ENCODE measurements at places on chromosomes 1 and 21.

DNA sequence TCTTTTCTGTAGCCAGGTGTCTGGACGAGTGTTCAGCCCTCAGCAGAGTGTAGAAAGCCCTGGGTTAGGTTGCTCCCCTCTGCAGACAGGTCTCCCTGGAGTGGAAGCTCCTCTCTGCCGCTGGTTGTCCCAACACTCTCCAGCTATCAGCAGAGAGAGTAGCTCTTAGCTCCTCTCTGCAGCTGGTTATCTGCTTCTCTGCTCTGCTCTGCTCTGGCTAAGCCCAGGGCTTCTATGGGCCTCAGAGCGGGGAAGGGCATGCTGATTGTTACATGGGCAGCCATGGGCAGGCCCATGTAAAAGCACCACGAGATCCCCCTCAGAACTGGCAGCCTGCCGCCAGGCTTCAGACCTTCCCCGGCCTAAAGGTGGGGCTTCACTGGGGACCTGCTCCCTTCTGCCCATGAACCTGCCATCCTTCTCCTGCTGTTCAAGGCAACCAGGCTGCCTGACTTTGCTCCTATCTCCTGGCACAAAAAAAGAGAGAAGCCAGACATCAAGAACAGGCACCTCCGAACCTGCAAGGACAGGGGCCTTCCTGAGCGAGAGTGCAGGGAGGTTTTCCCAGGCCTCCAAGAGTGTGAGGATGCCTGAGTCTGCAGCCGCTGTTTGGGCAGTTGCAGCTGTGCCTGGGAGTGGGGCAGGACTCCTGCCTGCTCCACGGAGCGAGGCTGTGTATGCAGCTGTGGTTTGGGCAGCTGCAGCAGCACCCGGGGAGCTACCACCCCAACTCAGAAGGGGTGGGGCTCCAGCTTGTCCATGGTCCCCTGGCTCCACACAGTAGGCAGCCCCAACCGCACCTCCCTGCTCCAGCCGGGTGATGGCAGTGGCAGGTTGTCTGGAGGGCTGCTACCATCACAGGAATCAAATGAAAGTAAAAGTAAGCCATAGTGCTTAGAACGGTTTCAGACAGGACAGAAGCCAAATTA is 973.7 kb downstream of the LTN1 start:
- DNase-seq = no peak

DNA sequence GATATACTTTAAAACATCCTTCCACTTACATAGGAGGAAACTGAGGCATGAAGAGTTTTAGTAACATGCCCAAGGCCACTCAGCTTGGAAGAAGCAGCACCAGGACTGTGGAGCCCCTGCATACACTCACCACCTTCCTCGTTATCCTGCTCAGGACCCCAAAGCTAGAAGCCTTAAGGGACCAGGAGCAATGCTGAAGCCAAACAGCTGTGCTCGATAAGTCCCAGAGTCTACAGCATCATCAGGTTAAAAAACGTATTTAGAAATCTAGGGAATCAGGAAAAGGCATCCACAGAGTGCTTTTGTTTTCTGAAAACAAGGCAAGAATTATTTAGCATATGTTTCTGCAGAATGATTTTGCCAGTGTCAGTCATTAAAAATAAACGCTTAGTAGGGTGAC is 301.7 kb upstream of the ESRRG start:
- DNase-seq = no peak

GRCh38 chr21:42262831-42263231 is 43.9 kb downstream of the ABCG1 start:
- peak; percentile 70 for DNase-seq

GRCh38 chr1:111768023-111768422 is 12.3 kb downstream of the DDX20 start:
- no peak for DNase-seq

DNA sequence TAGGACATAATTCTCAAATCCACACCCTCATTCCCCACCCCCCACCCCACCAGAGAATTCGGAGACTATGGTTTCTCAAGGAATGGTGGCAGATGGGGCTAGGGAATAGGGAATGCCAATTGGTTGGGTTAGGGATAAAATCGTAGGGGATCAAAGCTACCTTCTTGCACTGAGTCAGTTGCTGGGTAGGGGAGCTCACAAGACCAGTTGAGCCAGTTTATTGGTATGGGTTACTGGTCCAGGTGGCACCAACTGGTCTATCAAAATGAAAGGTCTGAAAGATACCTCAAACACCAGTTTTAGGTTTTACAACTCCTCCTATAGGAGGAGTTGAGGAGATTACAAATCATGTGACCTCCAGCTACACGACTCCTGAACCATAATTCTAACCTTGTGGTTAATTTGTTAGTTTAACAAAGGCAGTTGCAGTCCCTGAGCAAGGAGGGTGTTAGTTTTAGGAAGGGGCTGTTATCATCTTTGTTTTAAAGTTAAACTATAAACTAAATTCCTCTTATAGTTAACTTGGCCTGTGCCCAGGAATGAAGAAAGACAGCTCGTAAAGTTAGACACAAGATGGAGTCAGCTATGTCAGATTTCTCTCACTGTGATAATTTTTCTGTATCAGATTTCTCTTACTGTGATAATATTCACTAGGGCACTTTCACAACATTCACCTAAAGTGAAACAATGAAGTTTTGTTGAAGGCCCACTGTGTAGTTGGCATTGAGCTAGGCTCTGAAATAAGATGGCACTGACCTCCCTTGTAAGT is 2.5 kb downstream of the SHISAL2A start:
- no peak for DNase-seq

DNA sequence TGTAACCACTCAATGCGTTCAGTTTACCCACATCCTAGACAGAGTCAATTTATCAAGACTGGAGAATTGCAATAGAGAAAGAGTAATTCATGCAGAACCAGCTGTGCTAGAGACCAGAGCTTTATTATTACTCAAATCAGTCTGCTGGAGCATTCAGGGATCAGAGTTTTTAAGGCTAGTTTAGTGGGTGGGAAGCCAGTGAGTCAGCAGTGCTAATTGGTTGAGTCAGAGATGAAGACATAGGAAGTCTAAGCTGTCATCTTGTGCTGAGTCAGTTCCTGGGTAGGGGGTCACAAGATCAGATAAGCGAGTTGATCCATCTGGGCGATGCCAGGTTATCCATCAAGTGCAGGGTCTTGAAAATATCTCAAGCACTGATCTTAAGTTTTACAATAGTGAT is 499.6 kb downstream of the MRPL39 start:
- no peak for DNase-seq

- DNase-seq = no peak
These were observed 1.7 kb upstream of the DUSP10 start for GRCh38 chr1:221743416-221744208.

GRCh38 chr1:7912743-7913557 is 27.7 kb downstream of the TNFRSF9 start:
- no peak for DNase-seq

DNA sequence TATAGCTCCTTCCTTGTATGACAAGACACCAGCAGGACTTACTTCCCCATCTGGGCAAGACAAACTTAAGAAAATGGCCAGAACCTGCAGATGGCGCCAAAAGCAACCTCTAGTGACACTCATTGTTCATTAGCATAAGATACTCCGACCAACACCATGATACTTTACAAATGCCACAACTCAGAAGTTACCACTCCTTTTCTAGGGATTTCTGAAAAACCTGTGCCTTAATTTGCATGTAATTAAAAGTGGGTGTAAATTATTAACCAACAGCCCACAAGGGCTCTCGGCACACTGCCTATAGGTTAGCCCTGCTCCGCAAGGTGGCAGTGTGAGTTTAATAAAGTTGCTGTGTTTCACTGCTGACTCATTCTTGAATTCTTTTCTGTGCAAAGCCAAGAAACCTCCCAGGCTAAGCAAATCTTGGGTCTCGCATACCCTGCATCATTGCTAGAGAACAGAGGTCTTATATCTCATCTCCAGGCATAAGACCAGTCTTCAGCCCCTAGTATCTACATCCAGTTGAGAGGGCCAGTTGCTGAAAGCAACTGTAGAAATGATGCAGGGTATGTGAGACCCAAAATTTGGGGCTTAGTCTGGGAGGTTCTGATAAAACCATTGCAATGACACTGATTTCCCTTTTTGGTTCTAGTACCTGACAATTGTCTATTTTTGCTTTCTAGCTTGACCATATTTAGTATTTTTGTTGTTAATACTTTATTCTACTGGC is 86.4 kb downstream of the FAF1 start:
- DNase-seq = peak; percentile 41

DNA sequence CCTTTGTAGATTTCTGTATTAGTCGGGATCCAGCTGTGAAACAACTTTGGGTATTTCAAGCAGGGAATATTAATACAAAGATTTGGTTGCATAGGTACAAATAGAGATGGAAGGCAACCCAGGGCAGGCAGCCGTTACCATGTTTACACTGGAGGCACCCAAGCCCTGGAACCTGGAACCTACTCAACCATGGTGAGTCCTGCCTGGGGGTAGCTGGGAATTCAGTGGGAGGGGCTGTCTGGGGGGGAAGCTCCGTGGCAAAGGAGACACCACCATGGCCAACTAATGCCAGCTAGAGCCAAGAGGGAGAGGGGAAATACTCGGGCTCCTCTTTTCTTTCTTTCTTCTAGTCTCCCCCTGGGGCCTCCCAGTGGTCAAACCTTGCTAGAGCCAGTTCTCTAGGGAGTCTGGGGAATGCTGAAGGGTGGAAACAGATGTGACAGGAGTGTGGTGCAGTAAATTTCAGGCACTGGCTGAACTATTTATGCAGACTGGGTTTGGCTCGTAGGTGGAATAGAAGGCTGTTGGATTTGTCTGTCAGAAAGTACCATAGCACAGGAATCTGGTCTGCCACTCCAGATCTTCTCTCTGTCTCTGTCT is 91.9 kb upstream of the CACNA1E start:
- no peak for DNase-seq

- DNase-seq = no peak
These were observed 2.7 kb downstream of the HUNK start for GRCh38 chr21:31875496-31876015.

DNA sequence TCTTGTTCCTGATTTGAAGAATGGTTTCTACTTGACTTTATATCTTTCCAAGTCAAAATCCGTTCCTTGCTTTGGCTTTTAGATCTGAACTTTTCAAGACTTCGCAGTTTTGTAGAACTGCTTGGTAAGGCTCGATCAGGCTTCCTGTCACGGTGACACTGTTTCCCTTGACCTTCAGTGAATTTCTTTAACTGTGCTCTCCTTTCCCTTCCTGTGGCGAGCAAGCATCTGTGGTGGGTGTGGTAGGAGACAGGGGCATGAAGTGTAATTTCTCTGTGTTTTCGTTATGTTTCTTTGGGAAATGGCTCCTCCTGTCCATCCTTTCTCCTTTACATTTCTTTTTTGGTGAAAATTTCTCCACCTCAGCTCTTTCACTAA is 10.4 kb downstream of the STYXL2 start:
- DNase-seq = no peak

- DNase-seq = no peak
These were observed 175.4 kb downstream of the HS2ST1 start for GRCh38 chr1:87089823-87090222.

DNA sequence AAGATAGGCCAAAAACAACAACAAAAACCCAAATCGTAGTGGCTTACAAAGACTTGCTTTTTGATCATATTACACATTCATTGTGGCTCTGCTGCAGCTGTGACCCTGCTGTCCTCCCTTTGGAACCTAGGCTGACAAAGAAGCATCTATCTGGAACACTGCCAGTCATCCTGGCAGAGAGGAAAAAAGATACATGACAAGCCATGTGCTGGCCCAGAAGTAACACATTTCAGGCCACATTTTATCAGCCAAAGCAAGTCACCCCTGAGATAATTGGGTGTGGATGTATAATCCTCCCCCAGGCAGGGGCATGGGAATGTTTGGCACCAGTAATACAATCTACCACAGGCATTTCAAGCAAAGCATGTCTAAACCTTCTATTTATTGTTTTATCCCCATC is 37.2 kb upstream of the AGO1 start:
- no peak for DNase-seq

DNA sequence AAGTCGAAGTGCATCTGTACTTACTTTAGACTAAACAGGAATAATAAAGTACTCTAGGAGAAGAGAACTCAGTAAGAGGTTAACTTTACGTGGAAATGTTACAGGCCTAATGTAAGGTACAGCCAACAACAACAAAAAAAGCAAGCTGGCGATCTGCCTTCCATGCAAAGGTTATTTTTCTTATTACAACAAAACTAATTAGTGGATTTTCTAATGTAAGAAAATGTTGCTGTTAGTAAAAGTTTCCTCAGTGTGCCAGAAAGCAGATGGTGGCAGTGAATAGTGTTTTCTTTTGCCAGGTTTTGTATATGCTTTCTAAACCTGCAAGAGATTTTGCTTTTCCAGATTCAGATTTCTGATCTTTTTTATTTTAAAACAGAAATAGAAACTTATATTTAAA is 179.2 kb downstream of the NFIA start:
- no peak for DNase-seq

GRCh38 chr1:55927702-55928290 is 651.6 kb downstream of the PLPP3 start:
- no peak for DNase-seq

DNA sequence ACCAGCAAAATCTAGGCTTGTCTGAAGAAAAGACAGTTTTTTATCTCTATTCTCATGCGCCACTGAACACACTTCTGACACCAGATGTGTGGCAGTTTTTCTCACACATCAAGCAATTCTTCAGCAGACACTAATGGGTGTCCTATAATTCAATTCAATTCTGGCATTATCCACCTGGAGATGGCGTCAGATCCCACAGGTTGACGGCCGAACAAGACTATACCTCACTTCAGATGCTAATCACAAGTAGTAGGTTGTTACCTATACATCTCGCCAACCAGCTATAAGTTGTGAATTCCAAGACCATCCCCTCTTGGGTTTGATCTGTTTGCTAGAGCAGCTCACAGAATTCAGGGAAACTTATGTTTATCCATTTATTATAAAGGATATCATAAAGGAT is 89.9 kb upstream of the ARTN start:
- DNase-seq = no peak

- DNase-seq = no peak
These were observed 292.1 kb upstream of the SNX7 start for GRCh38 chr1:98369463-98369862.

DNA sequence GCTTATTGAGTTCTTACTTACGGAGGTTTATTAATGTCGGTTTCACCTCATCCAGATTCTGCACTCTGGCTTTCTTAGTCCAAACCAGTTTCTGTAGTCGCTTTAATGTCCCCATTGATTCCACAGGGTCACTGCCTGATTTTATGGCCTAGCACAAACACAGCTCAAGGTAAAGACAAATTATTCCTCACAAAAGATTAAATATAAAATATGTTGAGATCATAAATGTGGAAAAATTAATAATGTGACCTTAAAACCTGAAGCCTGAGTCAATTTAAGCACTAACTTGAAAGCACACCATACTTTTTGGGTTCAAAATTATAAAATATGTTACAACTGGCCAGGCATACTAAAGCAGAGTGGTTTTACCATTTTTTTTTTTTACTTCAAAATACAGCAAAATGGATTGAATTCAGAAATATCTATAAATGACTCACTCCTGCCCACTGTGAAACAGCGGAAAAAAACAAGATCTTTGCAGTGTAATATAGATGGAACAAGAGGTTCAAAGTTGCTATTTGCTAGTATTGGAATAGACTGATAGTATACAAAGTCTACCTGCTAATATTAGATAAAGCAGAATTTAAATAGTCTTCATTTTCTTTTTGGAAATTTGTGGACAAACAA is 37.6 kb upstream of the SAMSN1 start:
- DNase-seq = no peak

Data from glomerular endothelial cell (primary cell).